Posterior vena cava (tissue), 2 donors: ENCODE measurements at places on chromosomes 5 and 9.

GRCh38 chr5:172925336-172925948, 33.8 kb upstream of the RPL26L1 start:
- no peak for DNase-seq

DNA sequence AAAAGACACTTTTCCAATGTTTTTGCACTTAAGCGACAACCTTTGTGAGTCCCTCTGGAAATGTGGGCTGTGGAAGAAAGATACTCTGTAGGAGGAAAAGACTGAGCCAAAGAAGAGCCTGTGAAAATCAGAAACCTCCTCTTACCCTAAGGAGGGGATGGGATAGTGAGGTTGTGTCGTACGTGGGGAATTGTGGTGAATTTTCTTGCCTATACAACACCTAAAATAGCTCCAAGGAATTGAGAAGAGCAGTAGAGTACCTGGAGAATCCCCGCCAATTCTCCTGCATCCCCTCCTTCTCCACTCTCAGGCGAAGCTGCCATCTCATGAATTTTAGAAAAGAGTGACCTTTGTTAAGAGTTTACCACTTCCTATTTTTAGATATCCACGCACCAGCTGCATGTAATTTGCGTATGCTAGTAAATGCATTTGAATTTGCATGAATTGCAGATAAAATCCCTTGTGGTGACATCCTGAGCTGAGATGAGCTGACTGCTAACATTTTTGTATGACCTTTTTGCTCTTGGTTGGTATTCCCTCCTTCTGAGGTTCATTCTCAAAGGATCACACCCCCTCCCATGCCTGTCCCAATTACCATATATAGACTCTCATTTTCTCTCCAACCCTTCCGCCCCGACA, 147.2 kb downstream of the PCSK5 start:
- no peak for DNase-seq

GRCh38 chr9:6703898-6704639, 53.7 kb upstream of the KDM4C start:
- DNase-seq: peak; percentile 96

GRCh38 chr9:16884952-16885513, 14.6 kb upstream of the BNC2 start:
- no peak for DNase-seq

DNA sequence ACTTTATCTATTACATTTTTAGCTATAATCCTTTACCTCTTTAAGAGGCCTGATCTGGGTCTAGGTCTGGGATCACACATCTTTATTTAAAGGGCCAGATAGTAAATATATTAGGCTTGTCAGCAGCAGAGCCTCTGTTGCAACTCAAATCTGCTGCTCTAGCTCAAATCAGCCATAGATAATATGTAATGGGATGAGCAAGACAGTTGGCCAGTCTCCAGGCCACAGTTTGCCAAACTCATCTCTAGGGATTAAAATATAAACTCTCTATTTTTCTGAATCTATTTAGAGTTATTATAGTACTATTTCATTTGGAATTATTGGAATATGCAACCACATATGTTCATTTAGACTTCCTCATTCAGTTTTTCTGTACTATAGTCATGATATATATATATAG, 115.9 kb upstream of the MINAR2 start:
- DNase-seq: no peak

DNA sequence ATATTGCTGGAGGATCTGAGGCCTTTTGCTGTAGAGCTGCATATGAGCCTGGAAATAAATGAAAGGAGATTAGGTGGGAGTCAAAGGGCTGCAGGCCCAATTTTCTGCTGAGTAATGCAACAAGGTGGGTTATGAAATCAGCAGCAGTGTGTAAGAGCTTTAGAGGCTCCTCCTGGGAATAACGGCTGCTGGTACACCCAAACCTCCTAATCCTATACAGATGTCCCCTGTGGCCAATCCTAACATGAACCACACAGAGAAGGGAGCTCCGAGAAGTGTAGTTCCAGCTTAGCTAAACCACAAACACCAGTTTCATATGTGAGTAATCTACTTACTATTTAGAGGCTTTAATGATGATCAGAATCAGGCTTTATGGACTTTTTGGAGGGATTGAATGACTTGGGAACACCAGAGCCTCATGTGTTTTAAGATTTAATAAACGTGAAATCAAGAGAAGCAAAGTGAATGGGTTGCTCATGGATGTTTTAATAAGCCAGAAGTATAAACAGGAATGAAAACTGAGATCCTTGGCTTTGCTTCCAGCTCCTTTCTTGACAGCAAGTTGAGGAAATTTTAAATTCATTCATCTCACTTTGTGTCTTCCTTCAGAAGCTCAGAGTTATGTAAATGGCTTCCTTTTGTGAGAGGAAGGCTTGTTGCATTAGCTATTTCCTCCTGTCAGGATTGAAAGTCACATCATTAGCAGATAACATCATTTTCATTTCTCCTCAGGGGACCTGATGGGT, 437.5 kb downstream of the TMEM232 start:
- DNase-seq: no peak
